Esophagus squamous epithelium (tissue), 5 donors: ENCODE measurements at places on chromosomes 3 and 15. TPM values are rescaled to one million over a fixed set of nuclear protein-coding genes. Genes with fewer than 3 reads are reported as not detected.

The PRSS50 gene
- total RNA-seq, result not detected

The NR2F2 gene
- 15.6 TPM for total RNA-seq

DNA sequence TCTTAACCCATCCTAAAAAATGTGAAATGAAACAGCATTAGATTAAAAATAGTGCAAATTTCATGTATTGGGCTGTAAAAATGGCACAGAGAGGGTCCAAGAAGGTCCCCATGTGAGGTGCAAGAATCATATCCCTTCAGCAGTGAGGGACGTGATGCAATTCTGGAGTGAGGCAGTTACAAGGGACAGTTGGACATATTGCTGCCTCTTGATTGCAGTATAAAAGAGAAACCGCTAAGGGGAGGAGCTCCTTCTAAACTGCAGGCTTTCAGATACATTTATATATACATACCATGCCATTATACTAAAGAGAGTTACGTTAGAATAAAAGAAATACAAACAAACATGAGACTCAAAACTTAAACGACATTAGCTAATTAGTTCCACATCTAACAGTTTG, 304.2 kb upstream of the CTNNB1 start:
- DNase-seq, result no peak

DNA sequence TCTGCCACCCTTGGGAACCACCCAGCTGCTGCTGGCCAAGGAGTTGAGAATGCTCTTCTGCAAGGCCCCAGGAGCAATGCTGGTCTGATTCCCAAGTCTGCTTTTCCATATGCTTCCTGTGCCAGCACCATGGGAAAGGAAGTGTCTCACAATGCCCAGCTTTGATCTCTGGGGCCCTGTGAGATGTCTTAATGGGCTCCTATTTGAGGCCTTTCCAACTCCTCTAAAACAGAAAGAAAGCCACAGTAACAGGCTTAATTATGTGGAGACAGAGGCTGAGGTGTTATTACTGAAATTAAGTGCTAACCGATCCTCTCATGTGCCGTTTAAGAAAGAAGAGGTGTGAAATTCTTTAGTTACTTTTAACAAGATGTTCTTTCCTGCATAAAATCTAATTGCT, 4.5 kb downstream of the EOGT start:
- no peak for DNase-seq

The CRYGS gene
- 2.0 TPM for total RNA-seq

The CPLX3 gene
- not detected for total RNA-seq

DNA sequence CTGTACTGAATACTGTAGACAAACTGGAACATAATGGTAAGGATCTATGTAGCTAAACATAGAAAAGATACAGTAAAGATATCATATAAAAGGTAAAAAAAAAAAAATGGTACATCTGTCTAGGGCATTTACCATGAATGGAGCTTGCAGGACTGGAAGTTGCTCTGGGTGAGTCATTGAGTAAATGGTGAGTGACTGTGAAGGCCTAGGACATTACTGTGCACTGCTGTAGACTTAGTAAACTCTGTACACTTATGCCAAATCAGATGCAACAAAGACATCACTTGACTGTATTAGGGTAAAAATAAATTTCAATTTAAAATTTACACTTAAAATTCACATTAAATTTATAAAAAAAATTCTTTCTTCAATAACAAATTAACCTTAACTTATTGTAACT, 281.3 kb upstream of the LMCD1 start:
- no peak for DNase-seq

DNA sequence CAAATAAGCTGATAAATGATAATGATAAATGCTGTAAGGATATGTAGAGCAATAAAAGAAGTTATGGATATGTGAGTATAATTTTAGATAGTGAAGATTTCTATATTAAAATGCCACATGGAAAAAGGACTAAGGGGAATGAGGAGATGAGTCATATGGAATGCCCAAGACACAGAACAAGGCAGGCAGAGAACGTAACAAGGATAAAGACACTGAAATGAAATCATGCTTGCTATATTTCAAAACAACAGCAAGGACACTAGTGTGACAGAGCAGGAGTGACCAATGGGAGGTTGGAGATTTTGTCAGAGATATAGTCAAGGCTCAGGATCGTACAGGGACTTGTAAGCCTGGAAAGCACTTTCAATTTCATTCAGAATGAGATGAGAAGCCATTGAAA, 621.5 kb upstream of the SEMA6D start:
- DNase-seq, result no peak

DNA sequence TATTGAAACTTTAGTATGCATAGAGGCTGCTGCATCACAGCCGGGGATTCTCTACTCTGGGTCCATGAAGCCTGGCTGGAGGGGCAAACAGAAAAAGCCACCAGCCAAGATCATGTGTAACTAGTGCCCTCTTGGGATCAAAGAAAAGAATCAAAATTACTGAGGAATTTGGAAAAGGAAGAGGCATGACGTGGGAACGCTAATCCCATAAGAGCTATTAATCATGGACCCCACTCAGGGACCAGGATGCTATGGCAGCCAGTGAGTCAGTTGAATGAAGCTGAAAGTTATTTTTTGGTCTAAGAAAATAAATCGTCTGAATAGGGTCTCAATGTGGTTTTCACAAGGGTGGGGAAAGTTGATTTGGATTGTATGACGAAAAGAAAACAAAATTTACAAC, 1165.1 kb downstream of the ROBO2 start:
- no peak for DNase-seq

- no peak for DNase-seq
Observed at GRCh38 chr3:177195242-177195991, 1.9 kb downstream of the TBL1XR1 start.

DNA sequence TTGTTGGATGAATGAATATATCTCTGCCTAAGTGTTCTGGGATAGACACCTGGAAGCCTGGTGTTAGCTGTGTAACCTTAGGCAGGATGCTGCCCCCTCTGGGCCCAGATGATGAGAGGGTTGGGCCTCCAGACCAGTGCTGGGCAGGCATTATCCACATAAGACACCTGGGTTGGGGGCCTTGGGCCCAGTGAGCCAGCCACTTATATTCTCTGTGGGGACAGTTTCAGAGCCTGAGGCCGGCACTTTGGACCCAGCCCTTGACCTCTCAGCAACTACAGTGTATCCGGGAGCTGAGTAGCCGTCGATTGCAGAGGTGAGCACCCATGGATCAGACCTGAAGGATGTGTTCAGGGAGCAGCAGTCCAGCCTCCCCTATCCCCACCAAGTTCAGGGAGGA, 2.2 kb downstream of the HEMK1 start:
- no peak for DNase-seq

The ARHGAP11A gene
- total RNA-seq, result 10.3 TPM

- DNase-seq, result no peak
Observed at GRCh38 chr15:95799286-95800200, 531.0 kb upstream of the NR2F2 start.

DNA sequence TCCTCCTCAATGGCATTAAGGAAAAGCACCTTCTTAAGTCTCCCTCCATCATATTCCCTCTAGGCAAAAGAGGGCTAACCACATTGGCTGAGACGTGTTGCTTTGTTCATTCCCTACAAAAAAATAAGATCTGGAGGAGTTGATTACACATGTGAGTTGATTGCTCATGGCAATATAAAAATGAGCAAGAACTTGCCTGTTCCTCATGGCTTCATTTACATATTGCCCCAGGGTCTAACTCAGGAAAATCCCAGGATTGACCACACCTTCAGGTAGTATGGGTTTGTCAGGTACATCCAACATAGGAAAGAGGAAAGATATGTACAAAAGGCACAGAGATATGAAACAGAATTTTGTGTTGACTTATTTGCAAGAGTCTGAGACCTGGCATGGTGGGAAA, 35.5 kb downstream of the NFKBIZ start:
- no peak for DNase-seq

- no peak for DNase-seq
Observed at GRCh38 chr3:162764808-162765071, 1268.1 kb downstream of the OTOL1 start.

DNA sequence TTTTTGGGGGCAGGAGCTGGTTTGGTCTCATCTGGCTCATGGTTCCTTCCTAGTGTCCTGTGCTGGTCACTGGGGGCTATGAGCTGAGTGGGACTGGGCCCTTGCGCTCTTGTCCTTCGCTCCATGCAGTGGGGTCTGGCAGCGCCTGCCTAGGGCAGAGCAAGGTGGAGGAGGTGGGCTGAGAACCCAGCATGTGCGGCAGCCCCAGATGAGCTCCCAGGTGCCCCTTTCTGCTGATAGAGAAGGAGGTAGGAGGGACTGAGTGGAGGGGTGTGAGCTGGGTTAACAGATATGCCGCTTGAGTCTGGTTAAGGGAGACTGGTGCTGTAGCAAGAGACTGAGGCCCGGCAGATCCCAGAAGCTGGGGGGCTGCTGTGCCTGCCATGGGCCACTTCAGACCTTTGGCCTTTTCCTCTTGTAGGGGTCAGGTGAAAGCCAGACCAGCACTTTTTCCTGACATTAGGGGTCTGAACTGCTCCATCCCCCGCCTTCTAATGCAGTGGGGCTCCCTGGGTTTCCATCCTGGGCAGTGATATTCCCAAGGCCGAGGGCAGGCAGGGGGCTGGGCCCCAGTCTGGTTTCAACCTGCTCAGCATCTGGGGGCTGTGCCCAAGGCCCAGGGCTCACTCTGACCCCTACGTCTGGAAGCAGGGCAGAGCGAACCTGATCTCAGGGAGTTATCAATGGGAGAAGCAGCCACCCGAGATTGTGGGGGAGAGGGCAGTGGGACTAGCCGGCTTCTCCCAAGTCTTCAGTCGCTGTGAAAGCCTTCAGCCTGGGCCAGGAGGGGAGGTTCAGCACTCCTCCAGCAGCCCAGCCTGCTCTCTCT, 62.9 kb upstream of the PRR23C start:
- no peak for DNase-seq

GRCh38 chr3:195849322-195850074, 37.8 kb upstream of the MUC4 start:
- DNase-seq, result no peak

- DNase-seq, result no peak
Observed at GRCh38 chr15:65559941-65560340, 29.7 kb downstream of the HACD3 start.

GRCh38 chr3:166223120-166223519, 385.9 kb upstream of the BCHE start:
- no peak for DNase-seq

The CPN2 gene
- total RNA-seq, result not detected

DNA sequence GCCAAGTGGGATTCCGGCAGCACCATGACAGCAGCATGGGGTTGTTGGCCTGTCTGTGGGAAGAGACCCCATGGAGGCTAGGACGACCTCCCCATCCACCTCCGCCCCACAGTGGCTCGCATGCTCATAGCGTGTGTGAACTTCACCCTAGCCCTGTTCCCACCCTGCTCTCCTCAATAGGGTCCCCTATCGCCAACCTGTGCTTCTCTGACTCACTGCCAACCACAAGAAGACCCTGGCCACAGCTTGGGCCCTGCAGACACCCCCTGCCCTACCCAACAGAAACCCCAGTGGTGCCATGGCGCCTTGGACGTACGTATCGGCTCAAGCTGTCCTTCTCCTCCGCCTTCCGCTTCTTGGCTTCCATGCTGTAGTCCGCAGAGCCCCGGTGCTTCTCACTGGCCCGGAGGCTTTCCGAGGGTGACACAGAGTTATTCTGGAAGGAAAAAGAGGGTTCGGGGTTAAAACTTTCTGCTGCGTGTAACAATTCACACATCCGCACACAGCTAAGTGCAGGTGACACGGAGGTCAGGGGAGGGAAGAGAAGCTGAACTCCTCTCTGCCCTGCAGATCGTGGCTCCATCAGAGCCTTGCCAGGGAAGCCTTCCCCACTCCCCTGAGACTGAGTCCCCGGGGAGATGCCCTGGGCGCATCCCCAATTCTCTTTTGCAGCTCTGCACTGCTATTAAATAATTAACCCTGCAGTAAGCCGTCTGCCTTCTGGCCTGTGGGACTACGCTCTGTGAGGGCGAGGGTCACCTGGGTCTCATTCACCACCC, 37.3 kb downstream of the TLE3 start:
- DNase-seq, result no peak

The TF gene
- total RNA-seq, result 13.0 TPM

DNA sequence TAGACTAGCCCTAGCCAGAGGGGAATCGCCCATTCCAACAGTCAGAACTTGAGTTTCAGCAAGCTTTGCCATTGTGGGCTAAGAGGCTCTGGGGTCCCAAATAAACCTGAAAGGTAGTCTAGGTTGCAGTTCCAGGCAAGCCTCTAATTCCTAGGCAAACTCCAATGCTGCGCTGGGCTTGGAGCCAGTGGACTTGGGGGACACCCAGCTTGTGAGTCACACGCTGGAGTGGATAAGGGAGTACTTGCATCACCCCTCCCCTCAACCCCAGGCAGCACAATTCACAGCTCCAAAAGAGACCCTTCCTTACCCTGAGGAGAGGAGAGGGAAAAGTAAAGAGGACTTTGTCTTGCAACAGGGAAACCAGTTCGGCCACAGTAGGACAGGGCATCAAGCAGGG, 105.2 kb upstream of the DPPA4 start:
- no peak for DNase-seq

The CCNL1 gene
- 51.0 TPM for total RNA-seq

The NT5DC2 gene
- 79.5 TPM for total RNA-seq

GRCh38 chr3:116835658-116836057, 126.1 kb downstream of the TUSC7 start:
- no peak for DNase-seq

GRCh38 chr3:197338586-197338985, 40.2 kb upstream of the DLG1 start:
- DNase-seq, result no peak

DNA sequence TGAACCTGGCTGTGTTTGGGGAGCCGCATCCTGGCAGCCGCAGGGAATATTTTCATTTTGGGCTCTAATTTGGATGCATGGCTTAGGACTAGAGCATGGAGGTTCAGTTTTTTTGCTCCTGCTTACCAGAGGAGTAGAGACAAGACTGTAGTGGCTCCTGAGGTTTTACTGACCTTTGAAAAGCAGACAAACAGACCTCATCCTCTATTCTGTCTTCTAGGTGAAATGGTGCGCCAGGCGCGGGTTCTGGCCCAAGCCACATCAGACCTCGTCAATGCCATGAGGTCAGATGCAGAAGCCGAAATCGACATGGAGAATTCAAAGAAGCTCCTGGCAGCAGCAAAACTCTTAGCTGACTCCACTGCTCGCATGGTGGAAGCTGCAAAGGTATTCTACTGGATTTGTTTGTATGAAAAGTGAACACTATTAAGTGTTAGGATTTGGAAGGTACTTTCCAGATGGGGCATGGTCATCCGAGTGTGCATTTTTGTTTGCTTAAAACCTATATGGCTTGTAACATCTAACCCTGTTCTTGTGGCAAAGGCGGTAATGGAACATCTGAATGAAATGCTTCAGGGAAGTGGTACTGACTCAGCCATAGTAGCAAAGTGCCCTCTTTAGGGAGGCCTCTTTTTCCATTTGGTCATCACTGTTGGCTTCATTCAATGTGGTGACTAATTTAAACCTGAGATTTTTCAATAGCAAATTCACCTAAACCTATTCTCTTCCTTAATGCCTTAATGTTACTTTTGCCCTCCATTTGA, 330.7 kb upstream of the TPM1 start:
- no peak for DNase-seq
